ENCODE measurements at places on chromosomes 5 and 9. TPM values are rescaled to one million over a fixed set of nuclear protein-coding genes. Genes with fewer than 3 reads are reported as not detected.

Gene MAP1B
- 251 TPM for total RNA-seq

Gene ARHGEF28
- 1.5 TPM for total RNA-seq

DNA sequence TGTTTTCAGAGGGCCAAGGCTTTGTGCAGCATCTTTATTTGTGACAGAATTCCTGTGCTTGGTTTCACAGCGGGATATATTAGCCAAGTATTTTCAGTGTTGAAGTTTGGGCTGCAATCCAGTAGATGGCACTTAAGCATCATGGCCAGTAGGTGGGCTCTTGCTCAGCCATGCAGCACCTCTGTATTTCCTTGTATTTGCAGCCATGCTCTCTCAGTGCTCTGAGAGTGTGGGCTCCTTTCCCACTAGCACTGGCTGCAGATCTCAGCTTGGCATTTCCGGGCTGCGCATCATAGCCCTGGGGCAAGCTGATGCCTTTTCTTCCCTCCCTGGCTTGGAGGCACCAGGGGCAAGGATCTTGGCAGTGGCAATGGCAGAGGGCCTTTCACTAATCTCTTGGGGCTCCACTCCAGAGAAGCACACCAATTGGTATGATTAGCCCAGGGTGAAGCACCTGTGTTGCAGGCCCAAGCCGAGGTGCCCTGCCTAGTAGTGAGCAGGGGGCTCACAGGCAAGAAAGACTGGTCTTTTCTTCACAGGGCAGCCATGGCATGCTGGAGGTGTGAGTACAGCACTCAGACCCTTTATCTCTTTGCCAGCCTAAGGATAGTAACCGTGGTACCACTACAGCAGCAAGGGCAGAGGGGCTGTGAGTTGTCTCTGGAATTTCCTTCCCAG is 48.3 kb downstream of the SLCO6A1 start:
- H3K4me1 ChIP-seq, result no peaks in the 10 kb centered on the region
- H3K27ac ChIP-seq, result no peak overlapping the region

GRCh38 chr5:173907686-173908371 is 19.7 kb downstream of the CPEB4 start:
- DNase-seq, result no peak
- peaks cover 3% of the 10 kb centered on the region for H3K27me3 ChIP-seq
- H3K36me3 ChIP-seq, result no peaks in the 10 kb centered on the region
- no peaks in the 10 kb centered on the region for H3K4me1 ChIP-seq
- H3K27ac ChIP-seq, result no peak overlapping the region

GRCh38 chr5:133205204-133205603 is 153.4 kb downstream of the HSPA4 start:
- peaks cover 3% of the 10 kb centered on the region for H3K27me3 ChIP-seq
- no peaks in the 10 kb centered on the region for H3K36me3 ChIP-seq
- no peak overlapping the region for H3K4me3 ChIP-seq
- H3K27ac ChIP-seq, result no peak overlapping the region

DNA sequence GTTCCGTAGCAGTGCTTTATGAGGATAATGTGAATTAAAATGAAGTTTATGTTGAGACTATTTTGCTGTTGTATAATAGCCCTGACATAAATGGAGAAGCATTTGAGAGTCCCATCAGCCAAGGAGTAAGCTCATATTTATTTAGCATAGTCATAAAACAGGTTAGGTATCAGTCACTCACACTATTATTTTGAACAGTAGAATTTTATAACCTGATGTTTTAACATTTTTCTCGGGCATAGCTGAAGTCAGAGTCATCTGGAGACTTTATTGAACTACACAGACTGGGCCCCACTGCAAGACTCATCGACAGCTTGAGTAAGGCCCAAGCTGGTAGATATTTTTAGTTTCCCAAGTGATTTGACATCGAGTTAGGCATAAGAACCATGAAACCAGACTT is 620.3 kb upstream of the WWC1 start:
- H3K36me3 ChIP-seq, result no peaks in the 10 kb centered on the region
- no peak for DNase-seq
- H3K27ac ChIP-seq, result no peak overlapping the region
- H3K4me1 ChIP-seq, result peaks cover 9% of the 10 kb centered on the region

Measured in endothelial cell (in vitro differentiated cells).